NCI-H1694 (cell line): ENCODE measurements at places on chromosomes 4 and X.
A peak's percentile ranks its signal among the peaks of the same experiment; 100 is the strongest.

- DNase-seq, result no peak
These were observed 87.1 kb upstream of the FAM9C start for GRCh38 chrX:13131396-13132137.

DNA sequence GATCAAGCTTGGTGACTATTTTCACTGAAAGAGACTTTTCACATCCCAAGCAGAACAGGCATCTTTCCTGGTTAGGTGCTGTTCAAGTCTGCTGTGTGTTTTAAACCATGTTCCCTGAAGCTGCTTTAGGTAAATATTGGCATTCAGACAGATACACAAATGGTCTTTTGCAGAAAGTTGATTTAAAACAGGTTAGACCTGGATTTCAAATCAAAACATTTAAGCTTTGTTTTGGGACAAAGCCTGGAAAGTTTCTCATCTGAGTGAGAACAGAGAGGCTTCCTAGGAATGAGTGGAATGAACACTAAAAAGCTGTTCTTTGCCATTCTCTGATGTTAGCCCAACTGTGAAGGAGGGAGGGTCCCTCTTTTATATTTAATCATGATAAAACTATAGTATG lies 10.1 kb downstream of the ANXA3 start:
- DNase-seq, result no peak

- no peak for DNase-seq
These were observed 336.6 kb downstream of the SLITRK2 start for GRCh38 chrX:146154191-146154590.

DNA sequence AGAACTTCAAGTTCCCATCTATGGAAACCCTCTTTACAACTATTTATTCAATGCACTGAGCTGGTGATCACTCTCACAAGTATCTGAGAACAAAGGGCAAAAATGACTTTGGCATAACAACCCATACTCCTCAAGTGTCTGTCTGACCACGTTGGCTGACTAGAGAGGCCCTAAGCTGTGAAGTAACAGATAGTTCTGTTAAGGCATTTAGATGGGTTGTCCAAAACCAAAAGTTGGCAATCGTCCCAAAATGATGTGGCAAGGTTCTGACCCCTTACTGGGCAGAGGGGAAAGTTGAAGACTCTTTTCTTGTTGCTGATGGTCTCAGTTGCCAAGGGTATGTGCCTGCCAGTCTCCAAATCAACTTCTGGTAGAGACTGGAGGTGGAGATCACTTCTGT lies 524.8 kb downstream of the PPARGC1A start:
- DNase-seq, result no peak

GRCh38 chr4:48944756-48945241 lies 38.2 kb upstream of the OCIAD2 start:
- DNase-seq, result no peak

GRCh38 chrX:45623266-45623665 lies 422.6 kb upstream of the DIPK2B start:
- DNase-seq, result no peak

DNA sequence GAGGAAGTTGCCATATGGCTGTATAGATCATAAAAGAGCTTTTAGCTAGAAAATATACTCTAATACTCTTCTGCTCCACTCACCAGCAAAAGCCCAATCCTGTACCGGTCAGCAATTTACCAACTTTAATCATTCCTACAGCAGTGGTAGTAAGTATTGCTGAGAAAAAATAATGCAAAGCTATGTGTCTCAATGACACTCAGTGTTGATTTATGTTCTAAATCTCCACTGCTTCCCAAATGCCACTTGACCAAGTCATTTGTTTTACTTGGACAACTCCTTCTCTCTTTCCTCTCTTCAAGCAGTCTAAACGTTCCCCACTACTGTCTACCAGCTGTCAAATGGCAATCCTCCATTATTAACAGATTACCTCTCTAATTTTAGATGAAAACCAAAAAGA lies 201.8 kb upstream of the GK2 start:
- no peak for DNase-seq

GRCh38 chrX:3044671-3045070 lies 3.4 kb downstream of the ARSF start:
- no peak for DNase-seq

DNA sequence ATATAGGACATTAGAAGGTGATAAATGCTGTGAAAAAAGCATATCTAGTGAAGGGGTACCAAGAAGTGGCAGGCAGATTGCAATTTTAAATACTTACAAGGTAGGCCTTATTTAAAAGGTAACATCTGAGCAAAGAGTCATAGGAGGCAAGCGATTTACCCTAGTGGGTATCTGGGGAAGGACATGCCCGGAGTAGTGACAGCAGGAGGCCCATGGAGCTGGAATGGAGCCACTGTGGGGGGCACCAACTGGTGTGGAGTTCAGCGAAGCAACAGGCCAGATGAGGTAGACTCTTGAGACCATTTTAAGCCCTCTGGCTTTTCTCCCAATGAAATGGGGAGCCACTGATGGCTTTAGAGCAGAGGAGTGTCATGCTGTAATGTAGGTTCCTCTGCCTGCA lies 37.3 kb downstream of the SEC24D start:
- DNase-seq, result no peak

DNA sequence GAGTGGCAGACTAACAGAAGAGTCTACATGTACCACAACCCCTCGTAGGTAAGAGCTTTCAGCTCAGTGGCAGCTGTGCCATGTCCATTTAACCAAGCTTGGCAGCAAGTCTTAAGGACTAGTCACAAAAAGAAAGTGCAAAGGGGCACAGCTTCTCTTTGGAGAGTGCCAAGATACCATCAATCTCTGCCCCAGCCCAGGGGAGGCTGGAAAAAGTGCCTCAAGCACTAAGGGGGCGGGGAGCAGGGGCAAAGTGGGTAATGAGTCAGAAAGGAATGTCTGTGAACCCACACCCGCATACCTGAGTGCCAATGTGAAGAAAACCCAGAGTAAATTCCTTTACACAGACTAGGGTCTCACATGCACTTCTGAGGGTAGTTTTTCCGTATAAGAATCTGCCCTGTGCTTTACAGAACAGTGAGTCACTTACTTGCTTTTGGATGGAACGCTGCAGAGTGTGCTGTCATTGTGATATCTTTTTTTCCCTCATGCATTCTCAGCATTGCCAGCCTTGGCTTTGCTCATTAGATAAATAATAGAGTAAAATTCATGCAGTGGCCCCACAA lies 219.8 kb downstream of the ZNF674 start:
- DNase-seq, result no peak

DNA sequence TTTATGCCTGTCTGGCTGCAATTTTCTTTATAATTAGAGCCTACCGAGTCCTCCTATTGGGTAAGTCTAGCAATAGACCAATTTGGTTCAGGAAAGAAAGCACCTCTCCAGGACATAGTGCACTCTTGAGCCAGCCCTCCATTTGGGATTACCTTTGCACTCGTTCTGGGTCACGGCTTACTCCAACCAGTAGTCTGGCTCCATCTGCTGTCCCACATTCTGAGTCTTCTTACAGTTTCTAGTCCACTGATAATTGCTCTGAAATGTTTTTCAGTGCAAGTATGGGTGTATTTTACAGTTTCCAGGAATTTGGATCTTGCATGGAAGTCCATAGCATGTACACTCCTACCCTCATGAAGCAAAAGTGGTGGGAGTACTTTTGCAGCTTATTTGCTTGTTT lies 34.8 kb upstream of the USP51 start:
- no peak for DNase-seq

DNA sequence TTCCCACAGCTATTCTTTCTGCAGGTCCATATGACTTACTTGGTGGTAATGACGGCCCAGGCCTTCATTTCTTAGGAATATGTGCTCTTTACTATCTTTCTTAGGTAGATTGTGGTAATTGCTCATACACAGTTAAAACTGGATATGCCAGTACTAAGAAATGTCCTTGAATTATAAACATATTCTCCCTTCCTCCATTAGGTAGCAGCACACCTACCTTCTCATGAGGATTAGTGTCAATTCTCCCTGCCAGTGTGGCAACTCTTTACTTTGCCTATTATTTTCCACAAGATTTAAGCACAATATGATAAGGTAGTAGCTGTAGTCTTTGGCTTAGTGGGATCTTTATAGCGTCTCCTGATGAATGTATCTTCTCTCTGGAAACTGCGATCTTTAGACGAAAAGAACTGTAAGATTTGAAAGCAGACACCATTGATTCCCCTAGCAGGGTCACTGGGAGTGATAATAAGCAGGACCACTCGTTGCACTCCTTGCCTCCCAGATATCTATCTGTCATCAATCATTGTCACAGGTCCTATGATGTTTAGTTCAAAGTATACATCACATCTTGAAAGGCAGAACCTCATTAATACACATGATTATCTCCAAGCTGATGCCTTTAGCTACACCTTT lies 1240.7 kb downstream of the C4orf33 start:
- peak; percentile 41 for DNase-seq

- peak; percentile 43 for DNase-seq
These were observed 19.9 kb upstream of the CLNK start for GRCh38 chr4:10704430-10704810.

GRCh38 chr4:43682551-43682950 lies 766.1 kb downstream of the KCTD8 start:
- DNase-seq, result no peak

- DNase-seq, result no peak
These were observed 208.4 kb downstream of the COL25A1 start for GRCh38 chr4:109094056-109094455.

- no peak for DNase-seq
These were observed 252.4 kb upstream of the RPS6KA3 start for GRCh38 chrX:20519146-20519545.

GRCh38 chrX:149510386-149510785 lies 5.3 kb upstream of the IDS start:
- no peak for DNase-seq

DNA sequence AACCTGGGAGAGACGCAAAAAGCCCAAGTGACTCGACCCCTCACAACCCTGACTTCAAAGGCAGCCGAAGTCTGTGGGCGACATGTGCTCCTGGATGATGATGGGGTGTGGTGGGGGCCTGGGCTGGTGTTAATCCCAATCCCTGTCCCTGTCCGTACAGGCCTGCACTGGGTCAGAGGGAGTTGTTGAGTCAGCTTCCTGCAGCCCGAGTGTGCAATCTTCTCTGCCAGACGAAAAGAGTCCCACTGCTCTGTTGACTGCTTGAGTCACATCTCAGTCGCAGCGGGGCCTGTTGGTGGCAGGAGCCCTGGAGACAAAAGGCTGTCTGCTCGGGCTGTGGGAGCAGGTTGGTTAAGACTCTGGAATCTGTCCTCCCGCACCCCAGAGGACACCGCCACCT lies 10.3 kb downstream of the FAM3A start:
- no peak for DNase-seq

GRCh38 chr4:173264245-173264644 lies 69.9 kb downstream of the HMGB2 start:
- no peak for DNase-seq

GRCh38 chr4:67750691-67751090 lies 3.5 kb downstream of the GNRHR start:
- DNase-seq, result no peak

- no peak for DNase-seq
These were observed 38.2 kb downstream of the HPGDS start for GRCh38 chr4:94304365-94304971.

GRCh38 chrX:9650091-9650490 lies 115.6 kb downstream of the GPR143 start:
- no peak for DNase-seq

- DNase-seq, result no peak
These were observed 53.3 kb downstream of the TEX13A start for GRCh38 chrX:105167233-105167632.

- no peak for DNase-seq
These were observed 68.6 kb upstream of the SORBS2 start for GRCh38 chr4:185880571-185880970.

- no peak for DNase-seq
These were observed 98.4 kb upstream of the AFAP1 start for GRCh38 chr4:8038083-8038482.

GRCh38 chr4:153154007-153154975 lies 50.0 kb upstream of the TRIM2 start:
- DNase-seq, result peak; percentile 26

- no peak for DNase-seq
These were observed 196.1 kb upstream of the GK2 start for GRCh38 chr4:79604152-79604551.

GRCh38 chr4:144787365-144788258 lies 141.7 kb downstream of the HHIP start:
- peak; percentile 0 for DNase-seq

DNA sequence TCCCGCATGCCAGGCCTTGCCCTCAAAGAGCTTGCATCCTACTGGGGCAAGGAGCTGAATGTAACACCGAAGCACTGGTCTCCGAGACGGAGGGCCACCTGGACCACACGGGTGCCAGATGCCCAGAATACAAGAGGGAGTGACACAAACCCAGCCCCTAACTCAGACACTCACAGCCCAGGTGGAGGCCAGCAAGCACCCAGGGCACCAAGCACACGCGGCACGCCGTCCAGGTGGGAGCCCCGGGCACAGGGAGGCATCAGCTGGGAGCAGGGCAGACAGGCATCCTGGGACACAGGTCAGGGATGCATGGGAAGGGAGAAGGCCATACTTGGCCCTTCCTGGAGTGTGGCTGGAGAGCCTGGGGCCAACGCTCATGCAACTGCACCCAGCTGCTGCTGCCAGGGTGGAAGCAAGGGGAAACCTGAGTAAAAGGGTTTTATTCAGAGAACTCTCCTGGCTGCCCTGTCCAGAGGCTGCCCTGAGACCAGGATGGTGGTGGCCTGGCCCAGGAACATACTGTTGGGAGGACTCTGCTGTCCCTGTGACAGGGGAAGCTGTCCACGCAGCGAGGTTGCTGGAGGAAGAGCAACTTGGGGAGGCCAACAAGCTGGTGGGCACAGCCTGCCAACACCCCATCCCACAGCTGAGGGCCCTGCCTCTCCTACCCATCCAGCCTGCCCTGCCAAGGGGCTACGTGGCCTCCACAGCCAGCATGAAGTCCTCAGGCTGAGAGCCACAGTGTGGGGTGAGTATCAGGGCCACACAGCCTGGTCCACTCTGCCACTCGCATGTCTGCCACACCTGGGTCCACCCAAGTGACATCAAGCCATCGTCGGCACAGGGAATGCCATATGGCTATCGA lies 22.2 kb upstream of the PPP2R2C start:
- DNase-seq, result no peak

- DNase-seq, result no peak
These were observed 104.2 kb downstream of the KLHL8 start for GRCh38 chr4:87116231-87116630.

GRCh38 chr4:155008389-155008788 lies 200.0 kb upstream of the NPY2R start:
- no peak for DNase-seq

GRCh38 chr4:189033801-189034347 lies 894.6 kb downstream of the TRIML1 start:
- DNase-seq, result no peak
